ENCODE measurements at places on chromosomes 3 and 15.

DNA sequence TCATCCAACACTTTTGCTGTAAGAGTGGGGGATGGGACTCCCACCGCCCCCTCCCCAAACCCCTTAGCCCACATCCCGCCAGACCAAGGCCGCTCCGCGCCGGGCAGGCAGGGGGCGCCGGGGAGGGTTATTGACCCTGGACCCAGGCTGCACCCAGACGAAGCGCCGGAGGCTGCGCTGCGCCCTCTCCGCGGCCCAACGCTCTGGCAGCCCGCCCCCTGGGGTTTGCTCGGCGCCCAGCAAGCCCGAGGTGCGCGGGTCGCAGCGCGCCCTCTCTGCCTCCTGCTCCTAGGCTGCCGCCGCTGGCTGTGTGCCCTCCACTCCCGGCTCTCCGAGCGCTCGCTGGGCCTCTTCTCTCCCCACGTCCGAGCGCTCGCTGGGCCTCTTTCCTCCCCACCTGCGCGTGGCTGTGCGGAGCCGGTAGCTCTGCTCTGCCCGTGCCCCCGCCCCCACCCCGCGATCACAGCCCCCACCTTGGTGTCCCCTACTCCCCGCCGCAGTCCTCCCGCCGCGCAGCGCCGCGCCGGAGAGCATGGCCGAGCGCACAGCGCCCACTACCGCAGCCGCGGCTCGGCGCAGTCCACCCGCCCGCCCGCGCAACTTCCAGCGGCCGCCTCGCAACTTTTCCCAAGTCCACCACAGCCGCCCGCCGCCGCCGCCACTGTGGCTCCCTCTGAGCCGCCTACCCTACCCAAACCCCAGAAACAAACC lies 1.2 kb downstream of the MECOM start:
- no peak for DNase-seq

GRCh38 chr3:4818986-4819693 lies 160.1 kb upstream of the BHLHE40 start:
- no peak for DNase-seq

DNA sequence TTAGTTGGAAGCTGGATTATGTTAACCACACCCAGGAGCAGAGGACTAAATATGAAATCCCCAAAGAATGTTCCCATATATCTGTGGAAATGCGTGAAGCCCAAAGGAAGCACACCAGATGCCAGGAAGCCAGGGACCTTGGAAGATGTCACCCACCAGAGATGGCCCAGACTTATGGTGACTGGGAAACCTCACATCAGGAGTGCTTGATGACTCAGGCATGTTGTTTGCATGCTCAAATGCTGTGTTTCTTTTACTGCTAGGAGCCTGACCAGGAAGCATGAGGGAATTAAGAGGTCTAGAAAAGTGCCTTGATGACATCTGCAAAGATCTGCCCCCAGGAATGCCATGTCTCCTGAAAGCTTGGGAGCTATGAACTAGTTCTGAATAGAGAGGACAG lies 109.0 kb upstream of the SLC2A2 start:
- DNase-seq = no peak

DNA sequence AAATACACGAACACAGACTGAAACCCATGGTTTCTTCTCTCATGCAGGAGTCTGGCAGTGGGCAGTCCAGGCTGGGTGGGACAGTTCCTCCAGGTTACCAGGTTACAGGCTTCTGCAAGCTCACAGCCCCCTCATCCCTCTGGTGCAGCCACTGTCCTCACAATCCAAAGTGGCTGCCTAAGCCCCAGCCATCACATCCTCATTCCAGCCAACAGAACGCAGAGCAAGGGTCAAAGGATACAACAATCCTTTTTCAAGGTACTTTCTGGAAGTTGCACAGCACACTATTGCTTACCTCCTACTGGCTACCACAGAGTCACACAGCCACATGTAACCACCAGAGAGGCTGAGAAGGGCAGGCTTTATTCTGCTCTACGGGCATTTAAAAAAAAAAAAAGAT lies 154.6 kb downstream of the NUP210 start:
- no peak for DNase-seq

GRCh38 chr3:69435274-69436265 lies 49.7 kb upstream of the FRMD4B start:
- DNase-seq = no peak

DNA sequence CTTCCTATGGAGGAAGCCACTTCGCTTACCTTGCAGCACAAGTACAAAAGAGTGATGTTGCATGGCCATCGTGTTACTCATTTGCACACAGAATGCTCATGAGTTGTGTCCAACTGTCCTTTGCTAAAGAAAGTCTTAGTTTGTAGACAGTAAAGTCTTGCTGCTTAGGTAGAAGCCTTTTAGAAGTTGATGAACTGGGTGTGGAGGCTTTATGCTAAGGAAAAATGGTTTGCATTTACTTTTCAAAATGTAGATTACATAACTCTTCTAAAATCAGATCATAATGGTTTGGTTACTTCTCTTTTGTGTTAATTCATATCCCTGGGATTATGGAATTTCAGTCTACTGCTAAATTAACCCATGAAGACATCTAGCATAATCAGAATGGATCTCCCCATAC lies 84.5 kb upstream of the FLNB start:
- no peak for DNase-seq

DNA sequence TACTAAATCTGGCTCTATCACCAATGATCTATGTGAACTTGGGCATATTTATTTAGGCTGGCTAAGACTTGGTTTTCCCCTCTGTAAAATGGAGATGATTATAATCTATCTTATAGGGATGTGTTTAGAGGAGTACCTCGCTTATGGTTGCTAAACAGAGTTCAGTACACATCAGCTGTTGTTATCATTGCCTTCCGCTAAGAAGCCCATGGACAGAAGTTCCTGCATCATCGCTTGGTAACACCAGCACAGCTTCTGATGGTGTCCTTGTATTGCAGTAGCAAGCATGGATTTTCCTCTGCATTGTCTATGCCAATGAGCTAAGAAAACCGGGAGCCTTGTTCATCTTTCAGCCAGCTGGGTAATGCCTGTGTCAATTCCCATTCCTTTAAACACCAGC lies 73.1 kb upstream of the LRTM1 start:
- no peak for DNase-seq

- no peak for DNase-seq
These were observed 36.4 kb downstream of the ZDHHC3 start for GRCh38 chr3:44939581-44940036.

DNA sequence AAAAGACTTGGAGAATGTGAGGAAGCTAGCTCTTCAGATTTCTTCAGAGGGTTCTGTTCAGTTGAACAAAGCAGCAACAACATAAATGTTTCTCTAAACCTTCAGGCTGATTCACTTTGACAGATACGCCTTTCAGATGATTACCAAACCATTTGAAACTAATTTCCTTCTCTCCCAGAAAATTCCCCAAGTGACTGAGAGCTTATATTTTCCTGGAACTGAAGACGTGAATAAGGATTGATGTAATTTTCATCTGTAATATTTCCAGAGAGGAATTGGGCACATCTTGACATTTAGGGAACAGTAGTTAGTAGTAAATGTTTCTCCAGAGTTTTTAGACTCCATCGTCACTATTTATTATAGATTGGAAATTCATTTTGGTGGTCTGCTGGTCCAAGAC lies 108.6 kb upstream of the AADACL2 start:
- DNase-seq = no peak

GRCh38 chr3:5095886-5096285 lies 26.2 kb upstream of the ARL8B start:
- DNase-seq = no peak

DNA sequence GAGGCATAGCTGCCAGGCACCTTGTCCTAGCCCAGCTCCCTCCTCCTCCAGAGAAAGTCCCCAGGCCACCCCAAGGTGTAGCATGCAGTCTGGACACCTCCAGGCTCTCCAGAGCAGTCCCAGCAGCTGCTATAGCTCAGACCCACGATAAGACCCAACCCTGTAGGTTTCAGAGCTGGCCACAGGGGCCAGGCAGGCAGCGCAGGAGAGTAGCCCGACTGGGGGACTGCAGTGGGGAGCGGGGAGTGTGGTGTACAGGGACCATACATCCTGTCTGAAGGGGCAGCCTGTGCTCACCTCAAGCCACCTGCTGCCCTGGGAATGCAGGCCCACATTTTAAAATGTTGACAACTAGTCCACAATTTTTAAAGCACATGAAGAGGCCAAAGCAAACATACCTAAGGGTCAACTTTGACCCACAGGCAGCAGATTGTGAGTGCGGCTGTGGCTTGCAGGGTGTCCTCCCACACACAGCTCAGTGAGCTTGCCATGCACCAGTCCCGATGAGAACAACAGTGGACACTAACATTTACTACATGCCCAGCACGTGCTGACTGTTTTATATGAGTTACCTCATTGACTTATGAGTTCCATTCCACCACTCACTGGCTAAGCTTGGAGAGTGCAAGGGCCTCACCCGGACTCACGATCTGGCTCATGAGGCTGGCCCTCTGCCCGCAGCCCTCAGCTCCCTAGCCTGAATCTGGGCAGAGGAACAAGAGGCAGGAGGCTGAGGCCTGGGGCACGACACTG lies 81.4 kb downstream of the DNAJB8 start:
- DNase-seq = no peak
